ENCODE measurements at places on chromosomes 4 and X.

GRCh38 chr4:53943345-53944085 lies 120.9 kb downstream of the CHIC2 start:
- DNase-seq = no peak

DNA sequence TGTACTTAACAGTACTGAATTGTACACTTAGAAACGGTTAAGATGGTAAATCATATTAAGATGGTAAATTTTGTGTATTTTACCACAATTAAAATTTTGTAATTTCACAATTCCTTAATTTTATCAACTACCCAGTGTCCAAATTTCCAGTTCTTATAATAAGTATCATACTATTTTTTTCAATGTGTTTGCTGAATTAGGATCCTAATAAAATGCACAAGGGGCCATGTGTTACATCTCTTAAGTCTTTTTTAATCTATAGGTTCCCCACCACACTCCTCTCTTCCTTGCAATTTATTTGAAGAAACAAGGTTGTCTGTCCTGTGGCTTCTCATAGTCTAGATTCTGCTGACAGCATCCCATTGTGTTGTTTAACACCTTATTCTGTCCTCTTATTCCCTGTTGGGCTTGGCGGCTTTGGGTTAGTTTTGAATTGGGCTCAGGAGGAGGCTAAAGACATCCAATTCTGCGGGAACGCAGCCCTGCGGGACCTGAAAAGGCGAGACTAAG lies 533 bp upstream of the SYAP1 start:
- DNase-seq = no peak

DNA sequence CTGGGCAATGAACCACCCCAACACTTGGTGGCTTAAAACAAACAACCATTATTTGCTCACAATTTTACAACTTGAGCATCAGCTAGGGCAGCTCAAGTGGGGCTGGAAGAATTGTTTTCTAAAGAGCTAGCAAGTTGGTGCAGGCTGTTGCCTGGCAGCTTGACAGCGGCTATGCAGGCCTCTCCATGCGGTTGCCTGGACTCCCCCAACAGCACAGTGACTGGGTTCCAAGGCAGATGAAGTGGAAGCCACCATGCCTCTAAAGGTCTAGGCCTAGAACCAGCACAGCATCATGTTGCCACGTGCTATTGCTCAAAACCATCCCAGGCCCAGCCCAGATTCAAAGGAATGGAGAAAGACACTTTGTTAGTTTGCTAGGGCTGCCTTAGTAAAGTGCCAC lies 114.8 kb downstream of the BCOR start:
- DNase-seq = no peak

GRCh38 chr4:20368926-20369325 lies 117.2 kb downstream of the SLIT2 start:
- no peak for DNase-seq

GRCh38 chr4:142861351-142861750 lies 15.2 kb upstream of the INPP4B start:
- no peak for DNase-seq

DNA sequence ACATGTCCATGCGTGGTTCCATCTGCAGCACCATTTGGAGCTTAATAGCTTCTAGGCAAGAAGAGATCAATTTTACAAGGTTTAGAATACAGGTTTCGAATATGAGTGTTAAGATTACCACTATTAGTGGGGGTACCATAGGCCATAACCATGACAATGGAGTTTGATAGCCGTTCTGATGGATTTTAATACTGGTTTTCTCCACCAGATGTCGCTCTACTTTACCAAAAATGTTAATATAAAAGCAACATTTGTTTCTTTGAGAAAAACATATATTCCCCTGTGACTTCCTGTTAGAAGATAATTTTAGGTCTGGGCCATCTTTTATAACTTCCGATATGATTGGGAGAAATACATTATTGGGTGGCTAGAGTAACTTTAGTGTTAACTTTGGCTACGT lies 499.7 kb upstream of the POU3F4 start:
- no peak for DNase-seq

- DNase-seq = no peak
These were observed 87.2 kb downstream of the FRYL start for GRCh38 chr4:48692897-48693296.

DNA sequence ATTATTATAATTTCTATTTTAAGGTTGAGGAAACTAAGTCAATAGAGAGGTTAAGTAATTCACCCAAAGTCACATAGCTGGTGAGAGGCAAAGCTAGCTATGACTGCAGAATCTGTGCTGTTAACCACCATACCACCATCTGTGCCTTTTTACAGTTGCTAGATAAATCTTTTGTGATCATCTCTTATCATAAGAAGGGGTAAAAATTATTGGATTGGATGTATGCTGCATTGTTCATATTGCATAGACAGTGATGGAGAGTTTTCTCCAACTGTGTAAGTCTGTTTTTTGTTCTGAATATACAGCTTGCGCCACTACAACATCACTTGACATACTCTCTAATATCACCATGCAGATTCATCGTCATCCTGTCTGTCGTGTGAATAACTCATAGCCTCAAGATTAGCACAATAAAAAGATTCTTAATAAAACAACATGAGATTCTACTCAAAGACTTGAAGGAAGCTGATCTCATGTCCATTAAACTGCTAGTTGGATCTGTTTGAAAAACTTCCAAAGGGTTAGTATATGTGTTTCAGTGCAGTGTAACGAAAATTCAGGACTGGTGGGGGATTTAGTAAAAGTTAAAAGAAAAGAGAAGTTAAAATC lies 495.9 kb downstream of the SPRY1 start:
- DNase-seq = no peak

Measured in stimulated activated CD8-positive, alpha-beta memory T cell treated with anti-CD3 and anti-CD28 coated beads, Interleukin-2, amount 100 ng/mL, for 48 hours (primary cell).